ENCODE measurements at places on chromosomes 1 and 21. TPM values are rescaled to one million over a fixed set of nuclear protein-coding genes. Genes with fewer than 3 reads are reported as not detected.

- no peak overlapping the region for H3K27ac ChIP-seq
- DNase-seq = no peak
- H3K4me3 ChIP-seq = no peak overlapping the region
- H3K4me1 ChIP-seq = no peaks in the 10 kb centered on the region
- H3K36me3 ChIP-seq = peaks cover under 1% of the 10 kb centered on the region
Measured at GRCh38 chr1:201842472-201843027, 13.6 kb downstream of the IPO9 start.

GRCh38 chr1:11391327-11391726 is 87.6 kb upstream of the DISP3 start:
- no peak for DNase-seq
- no peak overlapping the region for H3K27ac ChIP-seq

DNA sequence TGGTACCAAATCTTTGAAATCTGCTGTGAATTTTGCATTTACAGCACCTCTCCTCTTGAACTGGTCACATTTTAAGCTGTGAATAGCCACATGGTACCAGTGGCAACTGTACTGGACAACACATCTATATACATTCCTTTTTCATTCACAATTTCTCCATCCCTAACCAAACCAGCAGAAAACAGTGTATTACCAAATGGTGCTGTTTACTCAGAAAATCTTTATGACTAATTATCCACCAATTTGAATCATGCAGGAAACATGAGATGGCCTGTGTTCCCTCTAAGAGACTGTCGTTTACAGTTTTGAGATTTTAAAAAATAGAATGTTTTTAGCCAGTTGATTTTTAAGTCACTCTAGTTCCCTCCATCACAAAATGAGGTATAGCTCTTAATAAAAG is 17.6 kb upstream of the CCT8 start:
- H3K27ac ChIP-seq = no peak overlapping the region
- no peak overlapping the region for H3K4me3 ChIP-seq
- no peaks in the 10 kb centered on the region for H3K27me3 ChIP-seq

DNA sequence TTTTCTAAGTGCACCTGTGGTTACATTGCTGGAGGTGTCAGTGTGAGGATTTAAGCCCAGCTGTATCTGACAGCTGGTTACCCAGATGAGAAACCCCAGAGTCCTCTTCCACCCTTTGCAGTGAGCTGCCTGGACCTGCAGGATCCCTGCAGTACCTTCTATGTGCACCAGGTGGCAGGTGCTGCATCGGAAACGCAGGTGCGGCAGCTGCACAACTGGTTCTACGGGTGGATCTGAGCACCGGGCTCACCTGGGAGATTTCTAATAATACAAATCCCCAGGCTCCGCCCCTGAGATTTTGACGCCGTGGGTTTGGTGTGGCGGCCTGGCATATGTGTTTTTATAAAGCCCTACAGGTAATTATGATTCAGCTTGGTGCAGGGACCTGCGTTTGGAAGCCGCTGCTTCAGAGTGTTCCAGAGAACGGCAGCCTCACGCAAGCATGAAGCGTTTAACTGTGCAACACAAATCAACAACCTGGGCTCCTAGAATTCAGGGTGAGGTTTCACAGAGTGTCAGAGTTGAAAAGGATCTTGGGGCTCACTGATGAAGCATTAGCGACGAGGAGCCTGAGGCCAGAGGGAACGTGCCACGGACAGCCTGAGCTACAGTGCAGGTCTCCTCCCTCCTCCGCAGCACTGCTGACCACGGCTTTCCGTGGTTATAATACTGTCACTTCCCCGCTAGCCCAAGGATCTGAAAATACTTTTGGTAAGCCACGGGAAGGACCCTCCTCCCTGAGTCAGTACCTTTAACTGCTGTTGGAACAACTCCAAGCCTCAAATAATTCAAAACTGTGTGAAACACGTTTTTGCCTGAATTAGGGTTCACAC is 96.7 kb upstream of the TRABD2B start:
- DNase-seq = peak; percentile 89
- H3K27ac ChIP-seq = no peak overlapping the region
- H3K36me3 ChIP-seq = no peaks in the 10 kb centered on the region
- H3K4me1 ChIP-seq = no peaks in the 10 kb centered on the region

DNA sequence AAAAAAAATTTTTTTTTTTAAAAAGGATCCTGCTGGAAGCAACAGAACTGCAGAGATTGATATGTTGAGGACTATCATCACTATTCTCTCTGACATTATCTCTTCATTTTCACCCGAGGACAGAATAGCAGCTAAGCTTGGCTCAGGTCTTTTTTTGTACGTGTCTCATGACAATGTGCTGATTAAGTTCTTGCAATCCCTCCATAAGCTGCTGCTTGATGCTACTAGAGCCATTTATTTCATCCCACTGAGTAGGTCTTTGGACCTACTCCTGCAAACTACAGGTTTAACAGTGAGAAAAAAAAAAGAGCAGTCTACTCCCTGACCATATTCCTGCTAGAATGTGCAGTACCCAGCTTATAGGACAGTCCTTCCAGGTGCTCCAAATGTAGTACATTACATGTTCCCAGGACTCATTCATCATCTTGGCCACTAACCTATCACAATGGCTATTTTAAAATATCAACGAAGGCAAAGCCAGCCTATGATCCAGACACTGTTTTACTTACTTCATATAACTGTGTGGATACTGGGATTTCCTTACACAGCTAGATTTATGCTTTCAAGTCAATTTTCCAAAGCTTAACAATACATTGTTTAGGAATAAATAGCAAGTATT is 54.1 kb downstream of the ARHGAP29 start:
- no peaks in the 10 kb centered on the region for H3K4me1 ChIP-seq
- no peak for DNase-seq
- no peak overlapping the region for H3K4me3 ChIP-seq
- H3K36me3 ChIP-seq = peaks cover 19% of the 10 kb centered on the region
- no peaks in the 10 kb centered on the region for H3K27me3 ChIP-seq
- no peak overlapping the region for H3K27ac ChIP-seq

DNA sequence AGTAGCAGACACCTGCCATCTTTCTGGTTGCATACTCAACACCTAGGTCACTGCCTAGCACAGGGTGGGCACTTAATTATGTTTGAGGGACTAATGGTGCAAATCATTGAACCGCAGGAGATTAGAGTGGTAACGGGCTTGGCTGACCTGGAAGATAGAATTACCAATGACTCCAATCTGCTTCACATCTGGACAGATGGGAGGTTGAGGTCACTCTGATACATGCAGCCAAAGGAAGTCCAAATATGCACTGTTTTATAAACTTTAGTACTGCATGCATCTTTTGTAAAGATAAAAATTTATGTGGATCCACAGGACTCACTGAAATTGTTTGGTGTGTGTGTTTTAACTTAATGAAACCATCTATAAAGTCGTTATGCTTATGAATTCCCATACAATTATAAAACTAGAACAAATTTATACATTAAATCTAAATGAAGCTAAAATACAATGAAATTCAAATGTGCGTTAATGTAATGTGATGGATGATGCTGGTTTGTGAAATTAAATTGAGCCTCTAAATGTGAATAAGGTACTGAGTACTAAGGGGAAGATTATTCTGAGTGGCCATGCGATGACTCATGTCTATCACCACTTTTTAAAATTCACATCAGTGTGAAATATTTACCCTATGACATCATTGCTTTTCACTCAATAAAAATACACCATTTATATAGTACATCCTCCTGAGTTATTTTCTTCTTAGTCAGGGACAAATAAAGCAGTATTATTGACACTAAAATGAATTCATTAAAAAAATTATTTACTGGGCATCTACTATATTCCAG is 224.7 kb upstream of the FAM78B start:
- H3K4me1 ChIP-seq = no peaks in the 10 kb centered on the region
- DNase-seq = no peak
- H3K4me3 ChIP-seq = no peak overlapping the region
- no peak overlapping the region for H3K27ac ChIP-seq
- no peaks in the 10 kb centered on the region for H3K27me3 ChIP-seq
- H3K36me3 ChIP-seq = no peaks in the 10 kb centered on the region

DNA sequence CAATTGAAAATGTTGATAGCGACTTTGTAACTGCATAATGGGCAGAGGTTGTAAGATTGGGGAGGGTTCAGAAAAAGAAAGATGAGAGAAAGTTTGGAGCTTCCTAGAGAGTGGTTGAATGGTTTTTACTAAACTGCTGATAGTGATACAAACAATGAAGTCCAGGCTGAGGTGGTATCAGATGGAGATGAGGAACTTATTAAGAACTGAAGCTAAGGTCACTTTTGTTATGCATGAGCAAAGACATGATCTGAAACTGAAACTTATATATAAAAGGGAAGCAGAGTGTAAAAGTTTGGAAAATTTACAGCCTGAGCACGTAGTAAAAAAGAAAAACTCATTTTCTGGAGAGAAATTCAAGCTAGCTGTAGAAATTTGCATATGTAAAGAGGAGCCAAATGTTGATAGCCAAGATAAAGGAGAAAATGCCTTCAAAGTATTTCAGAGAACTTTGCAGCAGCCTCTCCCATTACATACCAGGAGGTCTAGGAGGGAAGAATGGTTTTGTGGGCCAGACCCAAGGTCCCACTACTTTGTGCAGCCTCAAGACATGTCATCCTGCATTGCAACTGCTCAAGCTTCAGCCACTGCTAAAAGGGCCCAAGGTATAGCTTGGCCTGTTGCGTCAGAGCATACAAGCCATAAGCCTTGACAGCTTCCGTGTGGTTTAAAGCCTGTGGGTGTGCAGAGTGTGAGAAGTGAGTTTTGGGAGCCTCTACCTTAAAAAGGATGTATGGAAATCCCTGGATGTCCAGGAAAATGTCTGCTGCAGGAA is 843.9 kb downstream of the AMY1C start:
- no peak for DNase-seq
- H3K36me3 ChIP-seq = no peaks in the 10 kb centered on the region
- H3K4me1 ChIP-seq = no peaks in the 10 kb centered on the region
- H3K27me3 ChIP-seq = no peaks in the 10 kb centered on the region
- H3K27ac ChIP-seq = no peak overlapping the region

DNA sequence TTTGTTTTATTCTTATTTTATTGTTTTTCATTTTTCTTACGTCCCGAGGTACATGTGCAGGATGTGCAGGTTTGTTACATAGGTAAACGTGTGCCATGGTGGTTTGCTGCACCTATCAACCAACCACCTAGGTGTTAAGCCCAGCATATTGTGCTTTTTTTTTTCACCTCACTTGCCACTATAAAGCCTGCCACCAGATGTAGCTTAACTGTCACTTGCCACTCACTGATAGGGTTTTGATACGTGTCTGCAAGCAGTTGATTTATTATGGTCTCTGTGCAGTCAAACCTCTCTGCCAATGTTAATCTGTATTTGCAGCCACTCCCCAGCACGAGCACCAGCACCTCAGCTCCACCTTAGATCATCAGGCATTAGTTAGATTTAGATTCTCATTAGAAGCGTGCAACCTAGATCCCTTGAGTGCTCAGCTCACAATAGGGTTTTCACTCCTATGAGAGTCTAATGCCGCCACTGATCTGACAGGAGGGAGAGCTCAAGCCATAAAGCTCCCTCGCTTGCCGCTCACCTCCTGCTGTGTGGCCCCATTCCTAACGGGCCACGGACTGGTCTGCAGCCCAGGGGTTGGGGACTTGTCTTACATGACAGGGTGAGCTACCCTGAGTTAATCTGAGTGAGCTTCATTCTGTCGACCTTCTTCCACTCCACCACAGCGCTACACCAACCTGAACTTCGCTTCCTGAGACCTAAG is 17.9 kb upstream of the ABCG1 start:
- no peaks in the 10 kb centered on the region for H3K27me3 ChIP-seq
- H3K4me3 ChIP-seq = no peak overlapping the region
- H3K27ac ChIP-seq = no peak overlapping the region
- H3K4me1 ChIP-seq = no peaks in the 10 kb centered on the region
- H3K36me3 ChIP-seq = no peaks in the 10 kb centered on the region
- DNase-seq = no peak

DNA sequence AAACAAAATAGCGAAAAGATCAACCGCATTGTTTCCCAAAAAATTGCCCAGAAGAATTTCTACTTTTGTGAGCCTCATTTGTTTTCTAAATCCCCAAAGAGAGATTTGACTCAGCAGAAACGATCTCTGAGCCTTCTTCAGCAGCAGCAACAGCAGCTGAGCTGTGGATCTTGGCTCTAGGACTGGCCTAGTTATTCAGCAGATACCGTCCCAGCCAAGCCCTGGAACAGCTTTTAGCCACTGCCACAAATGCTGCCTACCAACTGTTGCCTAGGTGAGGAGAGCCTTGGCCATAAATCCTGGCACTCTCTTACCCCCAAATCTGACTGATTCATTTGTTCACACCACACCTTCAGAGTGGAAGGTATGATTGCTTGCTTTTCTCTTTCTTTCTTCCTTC is 320.1 kb downstream of the TGFB2 start:
- no peaks in the 10 kb centered on the region for H3K4me1 ChIP-seq
- no peaks in the 10 kb centered on the region for H3K36me3 ChIP-seq
- no peaks in the 10 kb centered on the region for H3K27me3 ChIP-seq
- no peak overlapping the region for H3K4me3 ChIP-seq

- H3K4me3 ChIP-seq = no peak overlapping the region
- H3K4me1 ChIP-seq = peaks cover 12% of the 10 kb centered on the region
- no peaks in the 10 kb centered on the region for H3K36me3 ChIP-seq
- H3K27me3 ChIP-seq = no peaks in the 10 kb centered on the region
- DNase-seq = no peak
Measured at GRCh38 chr1:113616156-113616555, 143.1 kb downstream of the PHTF1 start.

DNA sequence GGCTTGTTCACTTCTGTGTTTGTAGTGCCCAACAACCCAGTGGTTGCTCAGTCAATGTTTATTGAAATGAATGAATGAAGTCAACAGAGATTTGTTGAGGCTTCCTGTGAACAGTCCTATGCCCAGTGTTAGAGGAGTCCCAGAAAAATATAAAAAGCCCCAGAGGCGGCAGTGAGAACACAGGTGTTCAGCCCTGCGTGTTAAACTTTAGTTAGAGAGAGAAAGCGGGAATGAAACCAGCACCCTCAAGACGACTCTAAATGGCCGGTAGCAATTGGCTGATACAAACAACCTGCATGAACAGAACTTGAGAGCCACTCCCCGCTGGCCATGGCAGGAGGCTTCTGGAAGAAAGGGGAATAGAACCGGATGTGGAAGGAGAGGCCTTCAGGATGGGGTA is 22.6 kb downstream of the TMEM51 start:
- no peak overlapping the region for H3K4me3 ChIP-seq
- H3K4me1 ChIP-seq = peaks cover 46% of the 10 kb centered on the region
- no peaks in the 10 kb centered on the region for H3K36me3 ChIP-seq
- H3K27ac ChIP-seq = peak overlapping the region; percentile 37

CFHR1 gene
- not detected for total RNA-seq

RHD gene
- total RNA-seq = not detected

FCRL1 gene
- total RNA-seq = not detected

DFFA gene
- total RNA-seq = 11.8 TPM

EDARADD gene
- 1.7 TPM for total RNA-seq
